Stimulated activated CD8-positive, alpha-beta memory T cell treated with anti-CD3 and anti-CD28 coated beads, Interleukin-15, amount 100 ng/mL, for 1 hour (primary cell): ENCODE measurements at places on chromosomes 7 and 10.
A peak's percentile ranks its signal among the peaks of the same experiment; 100 is the strongest.

GRCh38 chr10:8768341-8768740 lies 713.9 kb downstream of the GATA3 start:
- no peak for DNase-seq

DNA sequence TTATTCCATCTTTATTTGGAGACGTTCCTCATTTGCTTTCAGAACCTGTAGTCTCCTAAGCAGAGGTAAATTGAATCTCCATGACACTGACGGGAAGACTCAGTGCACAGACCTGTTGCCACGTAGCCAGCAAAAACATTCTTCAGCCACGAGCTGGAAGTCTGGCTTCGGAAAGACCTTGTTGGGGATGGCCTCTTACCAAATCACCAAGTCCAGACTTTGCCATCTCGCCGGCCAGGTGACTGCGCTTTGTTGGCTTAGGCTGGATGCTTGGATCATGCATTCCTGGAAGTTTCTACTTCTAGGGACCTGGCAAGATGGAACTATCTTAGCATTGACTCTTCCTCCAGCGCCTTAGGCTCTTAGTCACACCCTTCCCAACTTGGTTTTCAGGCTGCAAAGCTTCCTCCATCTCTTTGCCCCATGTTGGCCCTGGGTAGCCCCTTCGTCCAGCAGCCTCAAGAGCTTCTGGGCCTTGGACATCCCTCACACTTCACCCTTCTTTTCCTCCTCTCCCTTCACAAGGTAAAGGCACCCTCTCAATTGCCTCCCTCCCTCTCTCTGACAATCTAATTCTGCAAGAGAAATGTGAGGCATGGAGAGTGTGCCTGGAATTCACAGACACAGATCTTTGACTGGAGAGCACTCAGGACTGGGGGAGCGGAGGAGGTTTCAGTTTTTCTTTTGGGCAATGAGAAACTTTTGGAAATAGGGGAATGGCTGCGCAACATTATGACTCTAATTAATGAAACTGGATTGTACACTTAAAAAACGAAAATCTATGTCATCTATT lies 451.9 kb upstream of the MKI67 start:
- DNase-seq = no peak

- DNase-seq = no peak
Observed at GRCh38 chr10:92811986-92812385, 36.3 kb upstream of the EXOC6 start.

GRCh38 chr10:112844681-112845544 lies 105.1 kb upstream of the TCF7L2 start:
- DNase-seq = no peak

DNA sequence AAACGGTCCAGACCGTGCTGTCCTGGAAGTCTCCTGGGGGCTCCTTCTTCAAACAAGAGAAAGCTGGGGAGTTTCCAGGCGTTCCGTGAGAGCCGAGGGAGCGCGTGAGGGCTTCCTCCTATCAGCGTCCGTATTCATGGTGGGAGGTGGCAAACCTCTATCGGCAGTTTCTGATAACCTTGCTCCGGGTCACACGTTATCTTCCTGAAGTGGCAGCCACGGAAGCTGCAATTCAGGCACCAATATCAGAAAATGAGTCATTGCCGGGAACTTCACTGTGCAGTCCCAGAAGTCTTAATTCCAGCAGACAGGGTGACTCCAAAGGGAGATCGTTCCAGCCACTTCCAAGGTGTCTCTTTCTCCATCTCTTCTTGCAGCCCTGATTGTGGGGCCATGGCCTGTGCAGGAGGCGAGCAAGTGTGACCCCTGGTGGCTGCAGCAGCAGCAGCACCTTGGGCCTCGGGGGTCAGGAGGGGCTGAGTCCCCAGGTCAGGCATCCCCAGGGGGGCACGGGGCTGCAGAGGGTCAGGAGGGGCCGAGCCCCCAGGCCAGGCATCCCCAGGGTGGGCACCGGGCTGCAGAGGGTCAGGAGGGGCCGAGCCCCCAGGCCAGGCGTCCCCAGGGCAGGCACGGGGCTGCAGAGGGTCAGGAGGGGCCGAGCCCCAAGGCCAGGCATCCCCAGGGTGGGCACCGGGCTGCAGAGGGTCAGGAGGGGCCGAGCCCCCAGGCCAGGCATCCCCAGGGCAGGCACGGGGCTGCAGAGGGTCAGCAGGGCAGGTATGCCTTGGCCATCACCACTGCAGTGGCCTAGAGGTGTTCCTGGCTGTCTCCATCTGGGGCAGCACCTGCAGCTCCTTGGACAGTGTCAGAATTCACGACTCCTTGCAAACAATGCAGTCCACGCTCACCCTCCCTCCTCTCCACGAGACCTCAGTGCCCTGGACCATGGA lies 538.7 kb downstream of the DNAJB6 start:
- peak; percentile 24 for DNase-seq

GRCh38 chr10:116771101-116771958 lies 29.0 kb upstream of the HSPA12A start:
- no peak for DNase-seq

- DNase-seq = no peak
Observed at GRCh38 chr10:116733566-116733965, 8.8 kb downstream of the HSPA12A start.

GRCh38 chr10:66671562-66671961 lies 254.3 kb upstream of the LRRTM3 start:
- DNase-seq = no peak

DNA sequence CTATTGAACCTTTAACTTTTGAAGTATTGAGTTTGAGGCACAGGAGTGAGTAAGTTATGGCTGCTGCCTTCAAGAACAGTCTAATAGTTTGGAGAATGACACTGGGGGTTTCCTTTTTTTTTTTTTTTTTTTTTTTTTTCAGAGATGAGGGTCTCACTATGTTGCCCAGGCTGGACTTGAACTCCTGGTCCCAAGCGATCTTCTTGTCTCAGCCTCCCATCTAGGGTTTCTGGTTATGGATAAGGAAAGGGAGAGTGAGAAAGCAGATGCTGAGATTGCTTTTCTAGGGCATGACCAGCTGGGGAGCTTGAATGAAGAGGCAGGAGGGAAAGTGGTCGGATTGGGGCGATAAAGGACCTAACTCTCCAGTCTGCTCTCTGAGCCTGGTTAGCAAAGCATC lies 59.9 kb upstream of the BTRC start:
- DNase-seq = no peak

DNA sequence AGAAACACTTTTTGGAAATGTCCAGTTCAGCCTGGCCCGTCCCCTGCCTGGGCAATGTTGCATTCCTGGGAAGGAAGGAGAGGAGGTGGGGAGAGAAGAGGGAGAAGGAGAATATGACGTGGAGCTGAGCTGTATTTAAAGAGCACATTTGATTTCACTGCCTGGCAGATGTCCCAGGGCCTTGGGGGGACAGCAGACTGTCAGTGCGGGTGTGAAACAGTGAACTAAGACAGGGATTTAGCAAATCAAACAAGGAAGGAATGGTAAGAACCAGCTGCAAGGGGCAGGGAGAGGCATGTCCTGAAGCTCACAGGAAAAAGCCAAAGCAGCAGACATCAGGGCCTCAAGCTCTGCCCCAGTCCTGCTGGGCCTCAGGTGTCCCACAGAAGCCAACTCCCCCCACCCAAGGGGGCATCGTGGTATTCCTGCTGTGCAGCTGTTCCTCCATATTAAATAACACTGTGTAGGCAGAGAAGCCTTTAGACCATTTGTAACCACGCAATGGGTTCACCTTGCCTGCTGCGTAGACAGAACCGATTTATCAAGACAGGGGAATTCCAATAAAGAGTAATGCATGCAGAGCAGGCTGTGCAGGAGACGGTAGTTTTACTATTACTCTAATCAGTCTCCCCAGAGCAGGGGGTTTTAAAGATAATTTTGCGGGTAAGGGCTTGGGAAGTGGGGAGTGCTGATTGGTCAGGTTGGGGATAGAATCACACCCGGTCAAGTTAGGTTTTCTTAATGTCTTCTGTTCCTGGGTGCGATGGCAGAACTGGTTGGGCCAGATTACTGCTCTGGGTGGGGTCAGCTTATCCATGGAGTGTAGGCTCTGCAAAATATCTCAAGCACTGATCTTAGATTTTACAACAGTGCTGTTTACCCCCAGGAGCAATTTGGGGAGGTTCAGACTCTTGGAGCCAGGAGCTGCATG lies 18.3 kb downstream of the LEP start:
- no peak for DNase-seq
